ENCODE measurements at places on chromosomes 3 and 15.

DNA sequence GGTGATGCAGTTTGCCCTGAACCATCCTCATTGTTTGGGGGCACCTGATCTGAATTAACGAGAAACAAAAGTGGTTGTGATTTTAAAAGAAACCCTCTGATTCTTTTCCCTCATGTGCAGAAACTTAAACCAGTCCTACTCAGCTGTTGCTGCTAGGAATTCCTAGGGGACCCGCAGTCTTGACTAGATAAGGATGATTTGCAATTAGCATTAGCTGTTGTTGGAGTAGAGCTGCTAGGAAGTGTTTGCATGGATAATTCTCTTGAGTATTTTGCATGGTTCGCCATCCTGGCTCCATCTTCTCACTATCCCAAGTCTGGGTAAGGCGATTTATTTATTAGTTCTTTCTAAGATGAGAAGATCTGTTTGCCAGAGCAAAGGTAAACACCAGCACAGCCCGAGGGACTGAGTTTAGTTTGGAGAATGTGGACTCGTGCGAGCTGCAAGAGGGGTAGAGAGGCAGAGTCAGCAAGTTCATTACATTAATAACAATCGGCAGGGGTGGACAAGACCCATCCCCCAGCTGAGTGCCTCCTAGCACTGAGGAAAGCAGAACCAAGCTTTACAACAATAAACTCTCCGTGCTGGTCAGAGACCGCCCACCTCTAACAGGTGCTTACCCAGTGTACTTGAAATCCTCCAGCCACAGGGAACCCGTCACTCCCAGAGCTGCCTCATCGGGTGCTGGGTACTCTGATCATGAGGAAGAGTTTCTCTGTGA, 4.1 kb downstream of the FGD5 start:
- DNase-seq: no peak

DNA sequence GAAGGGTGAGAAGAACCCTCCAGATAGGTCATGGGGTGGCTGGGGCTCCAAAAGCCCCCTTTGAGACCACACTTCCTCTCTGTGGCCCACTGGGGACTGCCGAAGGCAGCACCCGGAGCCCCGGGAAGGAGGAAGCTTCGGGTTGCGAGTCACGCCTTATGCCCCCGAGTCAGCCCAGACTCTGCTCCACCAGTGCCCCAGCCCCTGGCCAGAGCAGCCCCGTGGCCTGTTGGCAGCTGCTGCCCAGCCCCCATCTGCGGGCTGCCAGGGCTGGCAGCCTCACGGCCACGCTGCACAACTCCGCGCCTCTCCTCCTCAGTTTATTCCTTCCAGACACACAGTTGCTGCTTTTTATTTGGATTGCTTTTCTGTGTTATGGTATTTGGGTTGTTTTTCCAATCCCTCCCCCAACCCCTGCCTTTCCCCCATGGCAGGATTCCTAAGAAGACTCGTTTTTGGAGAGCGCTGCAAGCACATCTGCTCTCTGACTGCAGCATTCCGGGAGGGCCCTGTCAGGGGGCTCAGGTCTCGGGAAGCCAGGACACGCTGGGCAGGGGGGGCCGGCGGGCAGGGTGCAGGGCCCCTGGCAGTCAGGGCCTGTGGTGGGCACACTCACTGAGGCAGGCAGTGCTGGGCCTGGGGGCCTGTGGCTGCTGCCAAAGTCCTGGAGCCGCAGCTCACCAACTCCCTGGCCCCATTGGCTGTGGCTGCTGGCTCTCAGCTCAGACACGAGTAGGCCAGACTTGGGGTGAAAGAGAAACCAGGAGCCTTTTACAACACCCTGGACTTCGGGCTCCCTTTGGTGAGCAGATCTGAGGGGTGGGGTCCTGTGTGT, 20.2 kb downstream of the MAGEF1 start:
- no peak for DNase-seq

DNA sequence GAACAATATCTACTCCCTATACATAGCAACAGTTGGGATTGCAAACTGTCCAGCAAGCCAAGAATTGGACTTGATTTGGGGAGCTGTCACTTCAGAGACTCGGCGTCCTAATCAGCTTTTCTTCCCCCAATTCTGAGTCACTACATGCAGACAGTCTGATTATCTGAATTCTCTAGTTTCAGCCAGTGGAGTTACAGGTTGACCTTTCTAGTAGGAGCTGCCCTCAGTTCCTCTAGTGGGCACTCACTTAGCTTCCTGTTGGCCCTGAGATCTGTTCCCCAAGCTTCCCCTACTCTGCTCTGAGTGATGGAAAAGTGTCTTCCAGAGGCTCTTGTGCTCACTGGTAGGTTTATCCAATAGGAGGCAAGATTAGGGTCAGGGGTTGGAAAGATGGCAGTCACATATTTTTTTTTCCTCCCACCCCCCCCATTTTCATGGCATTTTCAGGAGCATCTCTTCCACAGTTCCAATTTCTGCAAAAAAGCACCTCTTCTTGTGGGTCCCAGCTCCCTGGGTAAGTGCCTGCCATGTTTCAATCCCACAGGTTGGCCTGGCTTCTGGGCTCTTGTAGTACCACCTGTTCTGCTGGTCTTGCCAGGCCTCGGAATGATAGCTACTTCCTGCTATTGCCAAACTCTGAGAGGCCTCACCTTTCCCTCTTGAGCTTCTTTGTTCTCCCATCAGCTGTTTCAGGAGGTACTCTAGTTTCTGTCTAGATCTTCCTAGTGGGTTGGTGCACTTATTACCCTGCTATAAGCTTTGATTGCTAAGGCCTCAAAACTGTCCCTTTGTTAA, 182.2 kb downstream of the RAP2B start:
- no peak for DNase-seq

- no peak for DNase-seq
Observed at GRCh38 chr15:83653639-83654378, at the start of gene ADAMTSL3. ADAMTSL3 (plus strand) TSS chr15:83654123; CDS start chr15:83655762, 1,639 bp downstream.

DNA sequence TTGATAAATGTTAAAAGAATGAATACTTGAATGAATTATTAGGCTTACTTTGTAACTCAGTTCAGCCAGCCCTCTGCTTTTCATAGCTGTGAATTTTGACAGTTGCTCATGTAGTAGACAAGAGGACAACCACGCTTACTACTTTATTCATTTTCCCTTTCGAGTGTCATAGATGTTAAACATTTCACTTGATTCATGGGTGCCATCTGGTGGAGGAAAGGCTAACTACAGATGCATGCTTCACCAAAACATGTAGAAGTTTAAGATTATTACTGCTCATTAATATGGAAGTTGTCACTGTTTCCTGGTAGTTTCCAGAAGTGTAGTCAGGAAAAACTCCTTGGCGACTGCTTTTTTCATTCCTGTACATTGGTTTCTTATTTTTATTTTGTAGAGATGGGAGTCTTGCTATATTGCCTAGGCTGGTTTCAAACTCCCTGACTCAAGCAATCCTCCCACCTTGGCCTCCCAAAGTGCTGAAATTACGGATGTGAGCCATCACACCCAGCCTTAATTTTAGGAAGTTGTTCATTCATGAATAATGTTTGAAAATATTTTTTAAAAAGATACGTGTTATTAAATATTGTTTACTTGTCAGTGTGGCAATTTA, 163.2 kb downstream of the B3GALNT1 start:
- no peak for DNase-seq

- DNase-seq: no peak
Observed at GRCh38 chr3:13748276-13748879, 131.5 kb downstream of the WNT7A start.

DNA sequence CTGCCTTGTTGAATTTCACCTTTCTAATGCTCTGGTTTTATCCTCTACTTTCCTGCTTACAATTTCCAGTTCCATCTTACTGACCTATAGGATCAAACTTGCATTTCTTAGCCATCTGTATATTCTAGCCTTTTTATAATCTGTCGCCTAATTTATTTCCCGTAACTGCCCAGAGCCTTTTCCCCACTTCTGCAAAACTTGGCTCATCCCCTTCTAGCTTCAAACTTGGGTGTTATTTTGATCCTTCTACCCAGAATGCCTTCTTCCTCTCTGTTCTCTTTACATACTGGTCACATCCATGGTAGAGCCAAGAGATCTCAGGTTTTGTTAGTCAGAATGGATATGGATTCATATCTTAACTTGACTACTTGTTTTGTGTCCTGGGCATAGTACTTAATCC, 2.6 kb downstream of the SACM1L start:
- no peak for DNase-seq

DNA sequence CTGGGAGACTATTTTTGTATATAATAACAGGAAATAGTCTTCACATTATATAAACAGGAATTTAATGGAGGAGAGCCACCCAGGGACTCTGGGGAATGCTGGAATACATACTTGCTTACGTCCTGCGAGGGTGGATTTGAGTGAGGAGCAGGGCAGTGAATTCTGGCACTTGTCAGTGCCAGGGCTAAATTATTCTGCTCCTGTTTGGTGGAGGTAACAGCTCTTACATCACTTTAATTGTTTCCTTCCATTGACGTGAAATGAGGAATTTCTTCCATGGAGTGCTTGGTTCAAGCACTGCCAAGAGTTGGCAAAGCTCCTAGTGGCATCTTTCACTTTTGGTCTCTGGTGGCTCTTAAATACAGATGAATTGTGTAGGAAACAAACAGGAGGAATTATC, 94.1 kb upstream of the GOLGA8J start:
- no peak for DNase-seq

DNA sequence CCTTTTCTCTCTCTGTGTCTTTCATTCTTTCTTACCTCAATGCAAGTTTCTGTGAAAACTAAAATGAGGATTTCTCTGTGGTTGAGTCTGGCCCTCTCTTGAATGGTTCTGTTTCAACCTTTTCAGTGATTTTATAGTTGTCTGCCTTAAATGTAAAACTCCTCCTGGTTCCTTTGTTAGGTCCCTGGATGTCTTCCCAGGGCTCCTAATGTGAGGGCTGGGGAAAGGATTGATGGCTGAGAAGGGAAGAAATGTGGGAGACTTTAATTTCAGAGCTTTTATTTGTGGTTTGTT, 90.6 kb upstream of the GRM7 start:
- no peak for DNase-seq

GRCh38 chr3:160044121-160044520, 55.5 kb downstream of the IL12A start:
- DNase-seq: no peak

GRCh38 chr3:193372783-193373182, 5.8 kb downstream of the ATP13A5 start:
- no peak for DNase-seq

GRCh38 chr3:84962415-84962814, 3.6 kb downstream of the CADM2 start:
- no peak for DNase-seq

GRCh38 chr3:39981547-39982184, 172.3 kb downstream of the MYRIP start:
- no peak for DNase-seq

- no peak for DNase-seq
Observed at GRCh38 chr15:89496155-89497098, at the start of gene RHCG. RHCG (minus strand) TSS chr15:89496583; CDS start chr15:89496544, 39 bp downstream.

- DNase-seq: no peak
Observed at GRCh38 chr3:27239951-27240350, 129.2 kb downstream of the NEK10 start.

- DNase-seq: no peak
Observed at GRCh38 chr3:35594739-35595138, 44.6 kb upstream of the ARPP21 start.

DNA sequence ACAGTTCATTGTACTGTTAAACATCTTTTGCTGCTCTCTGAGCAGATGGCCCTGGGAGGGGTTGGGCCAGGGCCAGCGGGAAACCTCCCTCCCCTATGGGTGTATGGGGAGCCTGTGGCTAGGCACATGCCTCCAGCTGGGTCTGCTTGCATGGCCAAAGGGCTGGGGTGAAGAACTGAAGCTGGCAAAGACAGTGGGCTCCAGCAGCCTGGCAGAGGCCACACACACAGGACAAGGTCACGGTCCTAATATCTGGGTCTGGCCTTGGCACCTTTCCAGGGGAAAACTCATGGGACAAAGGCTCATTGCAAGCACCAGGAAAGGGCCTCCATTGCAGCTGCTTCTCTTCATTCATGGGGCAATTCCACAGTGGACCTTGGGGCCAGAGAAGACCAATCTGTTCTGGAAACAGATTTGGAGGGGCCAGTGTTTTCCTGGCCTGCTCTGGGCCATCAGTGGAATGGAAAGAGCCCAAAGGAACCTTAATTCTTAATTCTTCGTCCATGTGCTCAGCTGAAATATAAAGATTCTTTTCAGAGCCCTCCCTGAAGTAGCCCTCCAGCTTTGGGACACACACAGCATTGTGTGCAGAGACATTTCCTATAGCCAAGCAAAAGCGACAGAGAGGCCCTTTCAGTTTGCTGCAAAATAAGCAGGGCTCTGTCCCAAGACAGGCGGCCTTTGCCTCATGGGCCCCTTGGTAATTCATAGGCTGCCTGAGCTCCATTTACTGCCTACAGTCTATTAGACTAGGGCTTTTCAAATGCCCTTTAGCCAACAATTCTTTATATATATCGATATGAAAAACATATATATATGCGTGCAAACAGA, 11.3 kb upstream of the LIMD1 start:
- no peak for DNase-seq

GRCh38 chr3:81789691-81790090, 28.2 kb upstream of the GBE1 start:
- no peak for DNase-seq

GRCh38 chr3:11592445-11593298, 51.0 kb downstream of the VGLL4 start:
- no peak for DNase-seq

DNA sequence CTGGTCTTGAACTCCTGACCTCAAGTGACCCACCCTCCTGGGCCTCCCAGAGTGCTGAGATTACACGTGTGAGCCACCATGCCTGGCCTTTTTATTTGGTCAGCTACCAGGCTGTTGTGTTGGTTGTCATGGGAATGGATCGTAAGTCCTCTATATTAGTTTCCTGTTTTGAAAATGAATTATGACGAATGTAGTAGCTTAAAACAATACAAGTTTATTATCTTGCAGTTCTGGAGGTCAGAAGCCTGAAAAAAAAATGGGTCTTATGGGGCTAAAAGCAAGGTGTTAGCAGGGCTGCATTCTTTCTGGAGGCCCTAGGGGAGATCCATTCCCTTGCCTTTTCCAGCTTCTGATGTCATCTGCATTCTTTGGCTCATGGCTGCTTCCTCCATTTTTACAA, 25.1 kb upstream of the HERC1 start:
- no peak for DNase-seq

DNA sequence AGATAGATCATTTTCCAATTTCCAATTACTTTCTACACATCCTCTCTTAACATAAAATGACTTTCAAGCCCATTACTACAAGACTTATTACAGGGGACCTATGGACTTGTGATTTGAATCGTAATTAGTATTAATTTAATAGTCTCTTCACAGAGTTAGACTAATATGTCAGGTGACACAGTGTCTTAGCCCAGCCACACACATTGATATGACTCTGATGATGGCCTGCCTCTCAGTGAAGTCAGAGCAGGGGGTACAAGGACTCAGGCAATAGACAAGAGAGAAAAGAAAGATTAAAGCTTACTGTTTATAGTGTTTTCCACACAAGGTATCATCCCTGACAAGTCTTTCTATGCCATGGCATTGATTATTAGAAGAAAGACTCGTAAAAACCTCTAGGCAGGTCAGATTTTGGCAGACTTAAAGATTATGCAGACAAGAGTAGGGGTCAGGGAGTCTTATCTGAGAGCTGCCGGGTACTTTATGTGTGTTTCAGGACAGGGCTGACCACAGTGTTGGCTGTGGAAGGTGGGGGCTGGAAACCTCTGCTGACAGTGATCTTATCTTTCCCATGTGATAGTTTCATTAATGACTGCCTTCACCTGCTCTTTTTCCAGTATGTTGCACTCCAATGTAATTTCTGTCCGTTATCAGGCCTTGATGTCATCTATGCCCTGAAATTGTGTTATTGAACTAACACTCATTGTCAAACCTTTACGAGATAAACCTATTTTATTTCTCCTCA, 50.1 kb downstream of the B3GALNT1 start:
- DNase-seq: no peak

GRCh38 chr15:29770796-29771195, 51.5 kb downstream of the TJP1 start:
- no peak for DNase-seq

GRCh38 chr3:79184251-79184650, 583.5 kb downstream of the ROBO1 start:
- no peak for DNase-seq

Data from NCI-H2107 (cell line).